ENCODE measurements at places on chromosomes 13 and 19. TPM values are rescaled to one million over a fixed set of nuclear protein-coding genes. Genes with fewer than 3 reads are reported as not detected.

DNA sequence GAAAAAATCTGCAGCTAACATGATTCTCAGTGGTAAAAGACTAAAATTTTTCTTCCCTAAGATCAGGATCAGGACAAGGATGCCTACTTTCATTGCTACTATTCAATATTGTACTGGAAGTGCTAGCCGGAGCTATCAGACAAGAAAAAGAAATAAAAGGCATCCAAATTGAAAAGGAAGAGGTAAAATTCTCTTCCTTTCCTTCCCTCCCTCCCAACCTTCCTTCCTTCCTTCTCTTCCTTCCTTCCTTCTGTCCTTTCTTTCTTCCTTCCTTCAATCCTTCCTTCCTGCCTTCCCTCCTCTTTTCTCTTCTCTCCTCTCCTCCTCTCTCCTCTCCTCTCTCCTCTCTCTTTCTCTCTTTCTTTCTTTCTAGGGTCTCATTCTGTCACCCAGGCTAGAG, 26.7 kb upstream of the LRP3 start:
- DNase-seq, result no peak

The ZSWIM9 gene
- 1.8 TPM for polyA plus RNA-seq

- DNase-seq, result no peak
Observed at GRCh38 chr19:39737891-39738290, at the start of gene CLC. TSS of gene CLC (minus strand) at chr19:39738029. CDS start at chr19:39737952, 77 bp downstream.

GRCh38 chr13:29005763-29006120, 185.6 kb downstream of the MTUS2 start:
- DNase-seq, result no peak

GRCh38 chr13:23561261-23561660, 9.0 kb upstream of the TNFRSF19 start:
- peak; percentile 92 for DNase-seq

All from GM12878 (cell line).